Left forelimb (tissue), 1 donor: ENCODE measurements at places on chromosomes 5 and 9.

- no peak for DNase-seq
Observed at GRCh38 chr5:129935626-129936025, 31.4 kb downstream of the CHSY3 start.

DNA sequence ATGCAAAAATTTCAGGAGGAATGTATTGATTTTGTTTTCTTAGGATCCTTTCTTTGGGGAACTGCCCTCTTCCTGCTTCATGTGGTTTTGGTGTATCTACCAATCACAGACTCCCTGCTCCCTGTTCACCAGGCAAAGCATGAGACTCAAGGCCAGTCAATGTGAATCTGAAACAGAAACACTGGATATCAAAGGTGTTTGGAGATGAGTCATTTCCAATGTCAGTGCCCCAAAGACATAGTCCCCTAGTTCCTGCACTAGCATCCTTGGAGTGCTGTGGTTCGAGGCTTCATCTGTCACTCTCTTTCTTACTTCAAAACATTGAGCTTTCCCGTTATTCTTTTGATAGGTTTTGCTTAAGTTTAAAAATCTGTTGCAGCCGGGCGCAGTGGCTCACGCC lies 8.1 kb downstream of the PPP3R2 start:
- DNase-seq: no peak

DNA sequence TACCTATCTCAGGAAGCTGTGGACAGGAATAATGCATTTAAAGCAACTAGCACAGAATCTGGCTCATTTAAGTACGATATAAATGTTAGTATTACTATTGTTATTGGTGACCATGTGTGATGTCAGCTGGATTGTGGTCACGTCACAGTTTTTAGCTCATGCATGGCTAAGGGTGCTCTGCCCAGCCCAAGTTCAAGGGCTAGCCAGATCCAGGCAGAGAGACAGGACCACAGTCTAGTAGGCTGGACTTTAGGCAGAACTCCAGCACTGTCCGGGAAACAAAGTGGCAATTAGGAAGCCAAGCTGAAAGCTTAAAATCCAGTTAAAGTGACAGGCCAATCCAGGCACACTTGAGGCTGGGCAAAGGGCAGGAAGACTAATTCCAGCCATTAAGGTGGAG lies 273.6 kb downstream of the ADAMTSL1 start:
- no peak for DNase-seq

DNA sequence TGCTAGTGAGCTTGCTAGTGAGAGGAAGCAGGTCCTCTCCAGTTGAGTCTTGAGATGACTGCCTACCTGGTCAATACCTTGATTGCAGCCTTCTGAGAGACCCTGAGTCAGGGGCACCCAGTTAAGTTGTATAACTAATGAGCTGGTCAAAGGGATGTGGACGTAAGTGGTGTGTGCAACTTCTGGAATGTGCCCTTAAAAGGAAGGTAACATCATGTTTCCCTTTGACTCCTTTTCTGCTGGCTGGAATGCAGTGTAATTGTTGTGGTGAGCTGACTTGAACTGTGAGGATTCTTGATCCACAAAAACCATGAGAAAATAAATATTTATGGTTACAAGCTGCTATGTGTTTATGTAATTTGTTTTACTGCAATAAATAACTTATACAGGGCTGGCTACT lies 2.4 kb upstream of the SNX2 start:
- no peak for DNase-seq

DNA sequence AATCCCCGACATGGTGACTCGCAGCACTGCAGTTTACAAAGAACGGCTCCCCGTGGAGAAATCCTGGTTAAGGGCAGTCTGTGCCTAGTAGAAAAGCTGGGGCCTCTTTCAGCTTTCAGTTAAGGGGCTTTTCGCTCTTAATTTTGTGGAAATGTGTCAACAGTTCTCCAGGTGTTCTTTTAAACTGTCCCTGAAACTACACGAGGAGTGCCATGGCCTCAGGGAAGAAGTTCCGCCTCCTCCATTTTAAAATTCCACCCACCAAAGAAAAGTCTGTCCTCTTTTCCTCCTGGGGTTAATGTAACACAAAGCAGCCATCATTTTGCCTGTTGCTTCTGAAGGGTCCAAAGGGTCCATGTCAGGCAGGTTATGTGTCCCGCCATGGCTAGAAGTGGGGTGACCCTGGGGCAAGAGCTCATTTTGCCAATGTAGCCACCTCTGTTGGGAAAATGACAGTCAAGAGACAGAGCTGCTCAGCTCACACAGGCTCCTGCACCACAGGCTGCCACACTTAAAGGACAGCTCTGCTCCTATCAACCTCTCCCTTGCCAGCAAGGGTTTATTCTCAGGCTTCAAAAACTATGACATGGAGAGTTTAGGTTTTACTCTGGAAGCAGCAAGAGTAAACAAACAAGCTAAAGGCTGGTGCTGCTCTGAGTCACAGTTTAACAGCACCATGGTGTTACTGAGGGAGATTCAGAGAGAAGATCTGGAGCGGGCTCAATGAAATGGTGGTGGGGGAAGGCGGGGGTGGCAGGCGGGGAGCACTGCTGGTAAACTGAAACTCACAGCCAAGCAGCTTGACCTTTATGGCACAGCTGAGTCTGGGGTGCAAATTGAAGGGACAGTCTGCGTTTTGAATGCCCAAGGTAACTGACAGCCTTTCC lies 3.2 kb downstream of the WHRN start:
- DNase-seq: no peak
